ENCODE measurements at places on chromosomes 5 and 9.

- no peak for DNase-seq
These were observed 432.9 kb upstream of the BRINP1 start for GRCh38 chr9:119802133-119802532.

DNA sequence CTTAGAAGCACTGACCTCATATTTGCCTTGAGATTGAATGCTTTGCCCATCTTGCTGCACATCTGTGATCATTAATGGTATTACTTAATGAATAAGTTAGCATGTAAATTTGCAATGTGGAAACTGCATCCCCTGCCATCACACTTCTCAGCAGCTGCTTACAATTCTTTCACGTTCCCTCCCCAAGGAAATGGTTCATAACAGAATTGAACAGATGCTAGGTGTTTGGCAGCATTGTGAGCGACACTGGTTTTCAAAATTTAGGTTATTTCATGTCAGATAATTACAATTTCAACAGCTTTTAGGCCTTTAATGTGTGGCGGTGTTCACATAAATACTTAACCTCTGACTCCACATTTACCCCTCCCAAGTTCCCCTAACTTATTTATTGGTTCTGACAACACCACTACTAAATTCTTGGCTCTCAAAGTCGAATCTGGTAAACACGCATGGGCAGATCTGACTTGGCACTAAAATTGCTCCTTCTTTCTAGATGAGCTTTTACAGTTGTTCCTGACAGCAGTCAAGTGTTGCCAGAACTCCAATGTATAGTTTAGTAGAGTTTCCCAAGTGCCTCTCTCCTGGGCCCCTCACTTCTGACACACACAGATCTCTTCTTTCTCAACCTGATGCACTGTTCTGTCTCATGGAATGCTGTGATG is 46.8 kb downstream of the SLC1A3 start:
- no peak for DNase-seq

DNA sequence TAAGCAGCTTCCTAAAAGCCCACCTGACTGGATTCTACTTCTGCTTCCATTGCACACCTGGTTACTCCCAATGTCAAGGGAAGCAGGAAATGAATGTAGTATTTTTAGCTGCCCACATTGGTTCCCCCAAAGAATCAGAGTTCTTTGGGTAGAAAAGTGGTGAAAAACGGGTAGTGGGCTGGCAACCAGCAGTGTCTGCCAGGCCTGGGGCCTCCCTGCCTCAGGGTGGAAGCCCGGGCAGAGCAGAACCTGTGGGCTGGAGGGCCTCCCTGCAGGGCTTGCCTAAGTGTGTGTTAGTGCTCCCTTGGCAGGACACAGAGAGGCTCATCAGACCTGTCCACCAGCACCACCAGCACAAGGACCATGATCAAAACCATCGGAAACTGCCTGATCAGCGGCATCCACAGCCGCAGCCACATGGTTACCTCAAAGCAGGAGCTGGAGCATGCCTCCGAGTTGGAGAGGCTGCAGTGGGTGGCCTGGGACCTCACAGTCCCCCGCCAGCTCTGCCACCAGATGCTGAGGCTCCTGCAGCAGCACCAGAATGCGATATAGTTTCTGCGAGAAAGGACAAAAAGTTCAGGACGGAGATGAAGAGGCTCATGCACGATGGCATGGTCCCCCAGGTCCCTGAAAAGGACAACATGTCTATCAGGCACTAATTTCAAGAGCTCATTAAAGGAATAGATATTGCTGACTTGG is 72.2 kb downstream of the PTPDC1 start:
- DNase-seq, result no peak

GRCh38 chr9:89467278-89467625 is 30.7 kb downstream of the SEMA4D start:
- DNase-seq, result no peak

GRCh38 chr5:114176356-114176755 is 185.5 kb upstream of the KCNN2 start:
- DNase-seq, result no peak

DNA sequence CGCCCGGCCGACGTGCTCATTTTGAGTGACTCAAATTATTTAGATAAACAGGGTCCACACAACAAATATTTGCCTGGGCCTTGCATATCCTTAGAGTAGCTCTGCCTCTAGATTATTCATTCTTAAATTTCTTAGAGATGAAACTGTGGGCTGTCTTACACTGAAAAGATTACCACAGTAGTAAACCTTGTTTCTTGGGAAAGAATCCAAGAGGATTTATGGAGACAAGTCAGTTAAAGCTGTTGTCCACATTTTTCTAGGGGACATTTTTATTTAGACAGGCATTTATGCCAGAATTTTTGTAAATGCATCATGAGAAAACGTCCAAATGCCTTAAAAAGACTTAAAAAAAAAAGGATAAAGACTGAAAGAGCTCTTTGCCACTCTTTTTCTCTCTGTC is 32.6 kb upstream of the RANBP3L start:
- no peak for DNase-seq

- DNase-seq, result no peak
These were observed 597 bp upstream of the TMEM250 start for GRCh38 chr9:136119061-136119882.

DNA sequence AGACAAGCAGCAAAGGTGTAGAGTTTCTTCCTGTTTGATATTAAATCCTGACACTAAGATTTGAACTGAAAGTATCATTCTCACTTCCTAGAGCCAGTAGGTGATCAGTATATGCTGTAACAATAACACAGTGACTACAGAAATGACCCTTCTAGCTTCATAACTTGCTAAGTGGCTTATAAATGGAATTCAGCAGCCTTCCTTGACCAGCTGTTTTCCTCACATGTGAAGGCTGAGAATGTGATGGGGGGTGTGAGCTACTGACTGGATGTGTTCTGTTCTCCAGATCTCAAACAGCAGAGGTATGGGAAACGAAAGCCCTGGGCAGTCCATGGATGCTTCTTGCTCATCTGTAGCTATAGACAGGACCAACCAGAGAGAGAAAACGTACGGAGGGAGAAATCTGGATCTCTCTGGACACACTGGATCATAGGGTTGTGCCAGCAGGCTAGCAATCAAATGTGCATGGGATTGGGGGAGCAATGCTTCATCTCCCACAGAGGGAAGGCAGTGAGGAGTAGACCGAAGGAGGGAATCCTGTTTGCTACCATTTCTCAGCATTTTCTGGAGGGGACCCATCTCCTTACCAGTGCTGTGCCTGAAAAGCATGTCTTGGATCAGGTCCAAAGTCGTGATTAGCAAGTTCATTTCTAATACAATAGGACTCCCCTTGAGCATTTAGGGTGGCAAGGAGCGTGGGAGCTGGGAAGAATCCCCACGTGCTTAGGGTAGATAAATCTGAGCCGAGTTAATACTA is 39.4 kb downstream of the TNFAIP8 start:
- DNase-seq, result no peak

DNA sequence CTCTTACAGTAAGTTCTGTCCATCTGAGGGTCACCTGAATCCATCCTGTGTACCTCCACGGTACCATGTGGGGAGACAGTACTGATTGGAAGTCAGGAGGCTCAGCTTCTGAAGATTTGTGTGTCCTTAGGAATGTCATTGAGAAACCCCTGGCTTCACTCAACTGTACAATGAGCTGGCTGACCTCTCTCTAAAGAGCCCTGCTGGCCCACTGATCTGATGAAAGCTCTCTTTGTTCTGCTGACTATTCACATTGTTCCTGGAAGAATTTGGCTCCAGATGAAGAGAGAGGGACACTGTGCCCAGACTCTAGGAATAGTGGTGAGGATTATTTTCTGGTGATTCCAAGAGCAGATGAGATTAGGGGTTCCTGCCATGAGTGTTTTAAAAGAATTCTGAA is 141.2 kb downstream of the LURAP1L start:
- no peak for DNase-seq

DNA sequence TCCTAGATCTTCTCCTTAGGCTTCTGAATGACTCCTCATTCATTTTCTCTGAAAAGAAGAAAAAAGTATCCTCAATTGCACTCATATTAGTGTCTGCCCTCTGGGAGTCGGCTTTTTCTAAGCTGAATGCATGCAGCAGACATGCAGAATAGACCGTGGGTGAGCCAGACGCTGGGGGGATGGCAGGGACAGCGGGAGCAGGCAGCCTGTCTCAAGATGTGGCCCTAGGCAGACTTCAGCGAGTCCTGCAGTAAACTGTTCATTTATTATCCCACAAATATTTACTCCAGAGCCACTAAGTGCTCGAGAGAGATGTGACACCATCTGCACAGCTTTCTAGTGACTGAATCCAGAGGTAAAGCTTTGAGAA is 164.9 kb upstream of the RAI14 start:
- DNase-seq, result no peak

GRCh38 chr5:1830571-1831228 is 29.5 kb downstream of the NDUFS6 start:
- no peak for DNase-seq

All from DND-41 (cell line).